DMS 273 treated with DMSO at 0.1 percent for 48 hours (cell line): ENCODE measurements at places on chromosomes 7 and 10.

DNA sequence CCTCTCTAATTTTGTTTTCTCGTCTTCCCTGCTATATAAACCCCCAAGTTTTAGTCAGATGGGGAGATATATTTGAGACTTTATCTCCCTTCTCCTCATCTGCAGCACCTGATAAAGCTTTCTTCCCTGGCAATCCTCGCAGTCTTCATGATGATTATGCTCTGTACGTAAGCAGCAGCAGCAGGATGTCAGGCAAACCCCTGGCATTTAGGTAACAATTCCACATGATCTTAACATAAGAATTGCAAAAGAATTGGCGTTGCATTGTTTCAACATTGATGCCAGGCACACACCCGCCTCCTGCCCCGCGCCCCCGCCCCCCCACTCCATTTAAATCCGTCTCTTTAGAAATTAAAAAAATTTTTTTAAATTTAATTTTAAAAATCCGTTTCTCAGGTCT, 6.1 kb downstream of the PKD1L1 start:
- DNase-seq = no peak

DNA sequence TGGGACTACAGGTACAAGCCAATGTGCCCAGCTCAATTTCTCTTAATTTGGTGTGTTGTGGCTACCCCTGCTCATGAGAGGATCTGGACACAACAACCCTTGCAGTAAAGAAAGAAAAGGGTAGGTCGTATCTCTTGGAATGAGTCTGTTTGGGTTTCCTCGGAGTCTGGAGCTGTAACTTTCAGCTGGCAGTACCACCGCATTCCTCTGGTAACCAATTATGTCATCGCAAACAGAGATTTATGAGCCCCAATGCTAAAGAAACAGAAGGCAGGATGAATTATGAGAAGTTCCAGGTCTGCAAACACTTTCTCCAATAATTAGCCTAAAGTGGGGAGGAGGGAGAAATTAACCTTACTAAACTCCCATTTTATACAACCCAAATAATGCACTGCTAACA, 186.6 kb upstream of the NRP1 start:
- DNase-seq = no peak

GRCh38 chr10:74753442-74754211, 72.8 kb upstream of the KAT6B start:
- DNase-seq = no peak

- no peak for DNase-seq
Observed at GRCh38 chr10:70459774-70460490, 18.5 kb upstream of the NODAL start.

DNA sequence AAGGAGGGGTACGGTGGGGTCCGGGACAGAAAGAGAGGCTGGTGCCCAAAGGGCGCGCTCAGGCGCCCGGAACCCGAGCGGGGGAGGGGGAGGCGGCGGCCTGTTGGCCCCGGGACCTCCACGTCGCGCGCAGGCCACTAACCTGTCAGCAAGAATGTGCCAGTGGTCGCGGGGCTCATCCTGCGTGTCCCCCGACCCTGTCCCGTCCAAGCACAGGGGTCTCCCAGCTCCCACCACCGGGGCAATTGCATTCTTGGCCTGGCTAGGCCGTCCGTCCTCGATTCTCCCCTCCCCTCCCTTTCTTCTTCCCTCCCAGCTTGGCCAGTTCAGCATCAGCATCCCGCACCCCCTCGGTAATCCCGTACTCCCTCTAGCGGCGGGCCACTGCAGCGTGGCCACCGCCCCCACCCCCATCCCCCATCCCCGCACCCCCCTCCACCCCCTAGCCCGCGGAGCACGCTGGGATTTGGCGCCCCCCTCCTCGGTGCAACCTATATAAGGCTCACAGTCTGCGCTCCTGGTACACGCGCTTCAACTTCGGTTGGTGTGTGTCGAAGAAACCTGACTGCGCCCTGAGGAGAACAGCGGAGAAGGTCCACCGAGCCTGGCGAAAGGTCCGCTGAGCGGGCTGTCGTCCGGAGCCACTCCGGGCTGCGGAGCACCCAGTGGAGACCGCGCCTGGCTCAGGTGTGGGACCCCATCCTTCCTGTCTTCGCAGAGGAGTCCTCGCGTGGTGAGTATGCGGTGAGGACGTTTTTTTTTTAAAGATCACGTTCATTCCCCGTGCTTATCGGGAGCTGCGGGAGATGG, at the start of gene SGCE:
Gene SGCE, minus strand, starts transcription at position 286 of the 810 bp plus-strand sequence. Its CDS starts 35 bp downstream, at position 251.
- peak; percentile 71 for DNase-seq

- DNase-seq = peak; percentile 66
Observed at GRCh38 chr10:79221110-79222051, 125.9 kb upstream of the PPIF start.

DNA sequence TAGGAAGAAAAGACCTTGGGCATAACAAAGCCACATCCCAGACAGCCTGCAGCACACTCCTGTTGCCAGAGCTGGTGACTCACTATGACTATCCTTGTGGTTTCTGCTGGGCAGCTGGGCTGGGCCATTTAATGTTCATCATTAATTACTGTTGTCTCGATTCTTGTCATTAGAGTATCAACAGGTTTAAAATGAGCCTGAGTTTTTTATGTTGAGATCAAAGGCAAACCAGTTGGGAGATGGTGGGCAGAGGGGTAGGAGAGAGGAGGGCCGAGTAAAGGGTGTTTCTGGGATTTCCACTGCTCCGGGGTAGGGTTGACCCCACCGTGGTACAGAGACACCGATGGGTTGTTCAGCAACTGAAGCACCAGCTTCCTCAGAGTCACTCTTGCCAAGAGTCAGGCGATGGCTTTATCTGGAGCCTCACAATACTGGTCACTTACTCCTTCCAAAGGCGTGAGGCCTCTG, 128.7 kb upstream of the LYZL1 start:
- DNase-seq = no peak

DNA sequence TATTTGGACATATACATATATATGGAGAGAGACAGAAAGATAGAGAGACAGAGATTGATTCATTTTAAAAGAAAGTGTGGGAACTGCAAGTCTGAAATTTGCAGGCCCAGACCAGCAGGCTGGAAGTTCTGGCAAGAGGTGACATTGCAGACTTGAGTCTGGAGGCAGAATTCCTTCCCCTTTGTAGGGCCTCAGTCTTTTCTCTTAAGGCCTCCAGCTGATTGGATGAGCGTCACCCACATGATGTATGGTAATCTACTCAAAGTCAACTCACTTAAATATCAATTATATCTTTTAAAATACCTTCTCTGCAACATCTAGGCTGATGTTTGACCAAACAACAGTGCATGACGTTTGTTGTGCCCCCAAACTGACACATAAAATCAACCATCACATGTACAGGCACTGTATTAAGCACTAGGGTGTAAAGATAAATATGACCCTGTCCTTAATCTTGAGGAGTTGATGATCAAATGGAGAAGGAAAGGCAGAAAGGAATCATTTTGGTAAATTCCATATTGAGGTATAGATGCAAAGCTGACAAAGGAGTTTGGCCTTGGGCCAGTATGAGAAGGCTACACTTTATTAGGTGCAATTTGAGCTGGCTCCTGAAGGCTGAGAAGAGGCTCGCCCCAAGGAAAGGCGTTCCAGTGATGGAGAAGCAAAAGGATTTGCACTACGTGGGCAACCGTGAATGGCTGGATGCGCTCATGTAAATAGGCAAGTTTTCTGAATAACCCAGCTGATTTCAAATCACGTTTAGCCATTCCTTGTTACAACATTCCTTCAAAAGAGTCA, 52.6 kb downstream of the BPGM start:
- DNase-seq = no peak

- DNase-seq = no peak
Observed at GRCh38 chr7:97973206-97973658, 16.8 kb downstream of the OCM2 start.

DNA sequence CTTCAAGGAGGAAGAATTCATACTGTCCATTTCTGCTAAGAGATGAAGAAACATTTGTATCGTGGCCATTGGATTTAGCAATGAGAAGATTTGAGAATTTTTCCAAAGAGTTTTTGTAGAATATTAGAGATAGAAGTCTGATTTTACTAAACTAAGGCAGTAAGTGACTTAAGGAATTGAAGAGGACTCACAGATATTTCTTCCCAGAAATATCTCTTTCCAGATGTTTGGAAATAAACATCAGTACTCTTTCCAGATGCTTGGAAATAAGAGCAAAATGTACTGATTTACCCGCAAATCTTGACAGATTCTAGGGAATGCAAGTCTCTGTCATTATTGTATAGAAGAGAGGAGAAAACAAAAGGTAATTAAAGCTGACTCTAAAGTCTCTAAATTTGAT, 91.3 kb downstream of the IMMP2L start:
- DNase-seq = no peak

GRCh38 chr7:107233174-107233573, 64.4 kb downstream of the HBP1 start:
- no peak for DNase-seq

DNA sequence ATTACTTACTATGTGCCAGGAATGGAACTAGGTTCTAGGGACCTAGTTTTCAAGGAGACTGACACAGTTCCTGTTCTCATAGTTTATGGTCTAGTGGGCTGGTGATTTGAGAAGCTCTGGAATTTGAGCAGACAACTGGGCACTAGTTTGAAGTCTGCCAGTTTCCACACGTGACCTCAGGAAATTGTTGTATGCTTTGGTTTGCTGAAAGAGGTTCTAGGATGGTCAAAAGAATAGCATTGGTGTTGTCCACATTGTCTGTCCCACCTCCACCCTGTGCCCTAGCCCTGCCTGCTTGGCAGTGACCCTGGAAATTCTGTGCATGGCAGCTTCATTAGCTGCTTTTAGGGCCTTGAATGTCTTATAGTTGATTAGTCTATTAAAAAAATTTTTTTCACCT, 28.7 kb downstream of the GBF1 start:
- DNase-seq = no peak

DNA sequence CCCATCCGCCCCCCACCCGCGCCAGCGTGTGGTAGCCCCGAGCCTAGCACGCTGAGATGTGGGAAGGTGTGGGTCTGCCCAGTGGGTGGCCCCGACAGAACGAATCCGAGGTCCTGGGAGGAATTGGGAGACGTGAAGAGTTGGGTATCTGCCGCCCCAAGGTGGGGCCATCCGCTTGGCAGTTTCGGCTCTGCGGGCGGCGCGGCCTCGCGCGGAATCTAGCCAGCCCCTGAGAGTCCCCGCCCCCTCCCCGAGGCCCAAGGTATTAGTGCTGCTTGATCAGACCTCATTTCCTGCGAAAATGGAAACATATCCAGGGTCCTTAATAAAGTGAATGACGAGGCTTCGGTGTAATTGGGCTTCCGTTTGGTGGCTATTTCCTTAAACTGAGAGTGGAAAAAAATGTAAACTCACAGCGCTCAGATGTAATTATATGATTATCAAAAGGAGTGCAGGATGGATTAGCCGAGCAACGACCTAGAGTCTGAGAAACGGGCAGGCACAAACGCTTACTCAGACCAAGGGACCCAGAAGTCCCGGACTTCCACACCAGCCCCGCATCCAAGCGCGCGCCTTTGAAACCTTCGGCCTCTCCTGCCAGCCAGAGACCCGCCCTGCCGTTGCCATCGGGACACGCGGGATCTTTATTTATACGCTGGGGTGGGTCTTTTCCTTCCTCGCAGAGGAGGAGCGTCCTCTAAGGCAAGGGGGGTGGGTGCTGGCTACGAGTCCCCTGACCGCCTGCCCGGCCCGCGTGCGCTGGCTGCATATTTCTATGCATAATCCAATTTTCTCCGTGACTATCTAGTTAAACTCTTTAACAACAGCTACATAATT, 12.8 kb downstream of the LBX1 start:
- no peak for DNase-seq

GRCh38 chr10:45438466-45439090, 64.6 kb downstream of the ALOX5 start:
- DNase-seq = no peak

- no peak for DNase-seq
Observed at GRCh38 chr10:5615316-5615715, 51.1 kb downstream of the ASB13 start.

GRCh38 chr7:149606826-149607225, 109.2 kb upstream of the ZNF746 start:
- DNase-seq = no peak

GRCh38 chr10:18278181-18278580, 138.0 kb downstream of the CACNB2 start:
- no peak for DNase-seq

DNA sequence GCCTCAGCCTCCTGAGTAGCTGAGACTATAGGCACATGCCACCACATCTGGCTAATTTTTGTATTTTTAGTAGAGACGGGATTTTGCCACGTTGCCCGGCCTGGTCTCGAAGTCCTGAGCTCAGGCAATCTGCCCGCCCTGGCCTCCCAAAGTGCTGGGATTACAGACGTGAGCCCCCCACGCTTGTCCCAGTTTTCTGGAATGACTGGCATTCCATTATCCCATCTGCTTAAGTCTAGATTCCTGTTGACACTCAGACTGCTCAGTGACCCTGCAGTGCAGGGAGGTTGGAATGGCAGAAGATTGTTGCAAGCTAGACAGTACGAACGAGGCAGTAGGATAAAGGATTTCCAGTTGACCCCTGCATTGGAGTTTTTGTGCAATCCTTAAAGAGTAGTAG, 135.1 kb upstream of the NPS start:
- DNase-seq = no peak

DNA sequence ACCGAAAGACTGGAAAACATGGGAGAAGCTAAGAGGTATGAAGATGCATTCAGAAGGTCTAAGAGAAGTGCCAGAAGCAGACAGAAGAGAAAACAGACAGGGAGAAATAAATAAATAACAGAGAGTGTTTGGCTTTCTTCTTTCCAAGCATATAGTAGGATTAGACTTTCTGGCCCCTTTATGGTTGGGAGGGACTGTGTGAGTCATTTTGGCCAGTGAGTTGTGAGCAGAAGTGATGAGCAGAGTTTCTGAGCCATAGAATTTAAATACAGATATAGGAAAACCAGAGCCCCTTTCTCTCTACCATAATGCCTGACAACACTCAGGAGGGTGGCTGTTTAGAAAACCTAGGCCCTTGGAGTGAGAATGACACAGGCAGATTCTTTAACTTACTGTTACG, 171.0 kb downstream of the PPP1R17 start:
- no peak for DNase-seq

- no peak for DNase-seq
Observed at GRCh38 chr10:103951942-103952341, 15.0 kb upstream of the SLK start.

GRCh38 chr10:3125527-3126170, 46.9 kb downstream of the PITRM1 start:
- no peak for DNase-seq

- peak; percentile 67 for DNase-seq
Observed at GRCh38 chr7:103704701-103705100, 258.7 kb upstream of the SLC26A5 start.

DNA sequence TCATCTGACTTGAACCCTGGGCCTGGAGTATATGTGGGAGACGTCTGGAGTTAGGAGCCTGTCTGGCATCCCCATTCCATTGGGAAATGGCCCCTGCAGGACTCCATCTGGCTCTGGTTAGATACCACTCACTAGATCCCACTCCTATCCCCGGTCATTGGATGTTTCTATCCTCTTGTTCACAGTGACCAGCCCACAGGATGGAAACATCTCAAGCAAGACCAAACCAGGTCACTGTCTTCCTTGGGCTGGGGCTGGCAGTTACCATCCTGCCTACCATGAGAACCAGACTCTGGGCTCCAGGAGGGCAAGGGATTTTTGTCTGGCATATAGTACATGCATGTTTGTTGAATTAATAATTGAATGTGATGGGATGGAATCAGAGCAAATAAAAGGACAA, 415.7 kb downstream of the GRID1 start:
- DNase-seq = no peak

- DNase-seq = no peak
Observed at GRCh38 chr7:24924375-24924774, 55.6 kb downstream of the OSBPL3 start.
